Activated CD8-positive, alpha-beta memory T cell treated with anti-CD3 and anti-CD28 coated beads, Interleukin-2, amount 10 ng/mL, durations not matched to agents 7 days and 5 days (primary cell): ENCODE measurements at places on chromosomes 16 and 17. TPM values are rescaled to one million over a fixed set of nuclear protein-coding genes. Genes with fewer than 3 reads are reported as not detected.

The VMO1 gene
- 0.50 TPM for total RNA-seq

The SDR42E1 gene
- total RNA-seq: 8.9 TPM

DNA sequence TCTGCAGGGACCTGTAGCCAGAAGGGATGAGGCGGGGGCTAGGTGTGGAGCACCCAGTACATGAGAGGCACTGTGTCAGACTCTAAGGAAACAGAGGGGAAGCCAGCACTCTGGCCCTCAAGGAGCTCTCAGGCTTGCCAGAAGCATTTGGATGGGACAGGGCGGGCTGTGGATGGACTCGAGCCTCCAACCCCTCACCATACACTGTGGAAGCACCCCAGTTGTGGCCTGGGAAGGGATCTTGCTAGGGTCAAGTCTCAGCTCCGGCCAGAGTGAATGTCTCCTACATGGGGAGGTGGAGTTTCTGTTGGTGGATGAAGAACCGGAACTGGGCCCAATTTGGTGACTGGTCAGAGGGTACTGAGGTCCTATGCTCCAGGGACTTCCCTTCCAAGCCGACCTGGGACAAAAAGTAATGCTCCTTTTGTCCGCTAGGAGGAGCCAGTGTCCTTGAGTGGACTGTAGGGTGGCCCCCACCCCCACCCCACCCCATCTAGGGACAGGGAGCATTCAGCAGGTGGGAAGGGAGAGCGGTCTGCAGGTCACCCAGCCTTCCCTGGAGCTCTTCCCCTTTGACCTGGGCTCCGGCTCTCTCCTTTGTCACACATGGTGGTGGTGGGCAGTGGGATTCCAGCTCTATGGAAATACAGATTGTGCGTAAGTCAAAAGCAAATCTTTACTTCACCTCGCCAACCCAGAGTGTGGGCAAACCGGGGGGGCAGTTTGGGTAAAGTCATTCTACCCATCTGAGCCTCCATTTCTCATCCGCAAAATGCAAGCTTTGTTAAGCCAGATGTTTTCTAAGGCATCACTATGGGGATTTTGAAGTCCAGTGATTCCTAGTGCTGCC is 20.4 kb upstream of the PHB1 start:
- peak; percentile 64 for DNase-seq
- peaks cover 38% of the 10 kb centered on the region for H3K27me3 ChIP-seq
- H3K4me1 ChIP-seq: peaks cover 2% of the 10 kb centered on the region
- no peak overlapping the region for H3K4me3 ChIP-seq
- no peaks in the 10 kb centered on the region for H3K36me3 ChIP-seq

DNA sequence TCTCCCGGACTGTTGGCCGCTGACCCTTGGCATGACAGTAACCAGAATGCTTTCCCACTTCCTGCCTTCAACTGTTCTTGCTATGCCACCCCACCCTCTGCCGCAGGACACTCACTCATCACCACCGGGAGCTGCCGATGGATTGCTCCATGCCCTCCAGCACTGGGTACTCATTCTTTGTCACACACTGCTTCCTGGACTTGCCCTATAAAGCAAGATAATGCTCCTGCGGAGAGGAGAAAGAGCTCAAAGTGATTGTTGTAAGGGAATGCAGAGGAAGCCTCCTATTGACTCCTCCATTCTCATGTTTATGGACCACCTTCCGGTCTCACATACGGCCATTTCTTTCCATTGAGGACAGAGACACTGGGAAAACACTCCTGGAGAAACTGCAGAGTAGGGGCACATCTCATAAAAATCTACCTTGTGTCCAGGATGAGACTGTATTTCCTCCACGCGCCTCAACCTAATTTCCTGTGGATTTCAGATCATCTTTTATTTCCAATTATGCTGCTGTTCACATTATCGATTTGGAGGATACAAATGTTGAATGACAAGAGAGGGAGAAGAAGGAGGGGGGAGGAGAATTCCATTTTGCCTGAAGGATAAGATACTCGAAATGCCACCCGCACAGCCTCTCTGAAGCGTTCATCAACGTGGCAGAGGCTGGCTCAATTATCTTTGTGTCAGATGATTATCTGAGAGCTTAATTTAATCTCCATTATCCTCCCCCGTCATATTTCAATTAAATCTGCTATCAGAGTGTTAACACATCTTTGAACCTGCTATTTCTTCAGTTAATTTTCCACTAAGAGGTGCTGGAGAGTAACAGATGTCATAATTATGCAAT is 486.1 kb upstream of the SALL1 start:
- H3K36me3 ChIP-seq: no peaks in the 10 kb centered on the region
- no peak overlapping the region for H3K4me3 ChIP-seq
- no peak overlapping the region for H3K27ac ChIP-seq
- no peak for DNase-seq

DNA sequence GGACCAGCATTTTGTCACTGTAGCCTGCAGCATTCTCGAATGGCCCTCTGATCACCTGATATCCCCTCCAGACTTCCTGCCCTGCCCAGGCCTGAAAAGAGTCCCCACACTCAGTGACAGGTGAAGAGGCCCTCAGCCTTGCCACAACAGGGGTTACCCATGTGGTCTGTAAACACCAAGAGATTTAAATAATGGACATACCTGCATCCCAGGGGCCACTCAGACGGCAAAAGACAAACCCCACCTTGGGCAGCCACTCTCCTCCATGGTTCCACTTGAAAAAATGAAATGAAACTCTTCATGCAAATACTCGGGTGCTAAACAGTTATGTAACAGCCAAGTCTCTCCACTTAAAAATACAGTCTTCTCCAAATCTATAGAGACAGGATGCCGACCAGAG is 22.9 kb upstream of the PECAM1 start:
- H3K27me3 ChIP-seq: peaks cover 2% of the 10 kb centered on the region
- H3K27ac ChIP-seq: no peak overlapping the region
- no peak overlapping the region for H3K4me3 ChIP-seq

DNA sequence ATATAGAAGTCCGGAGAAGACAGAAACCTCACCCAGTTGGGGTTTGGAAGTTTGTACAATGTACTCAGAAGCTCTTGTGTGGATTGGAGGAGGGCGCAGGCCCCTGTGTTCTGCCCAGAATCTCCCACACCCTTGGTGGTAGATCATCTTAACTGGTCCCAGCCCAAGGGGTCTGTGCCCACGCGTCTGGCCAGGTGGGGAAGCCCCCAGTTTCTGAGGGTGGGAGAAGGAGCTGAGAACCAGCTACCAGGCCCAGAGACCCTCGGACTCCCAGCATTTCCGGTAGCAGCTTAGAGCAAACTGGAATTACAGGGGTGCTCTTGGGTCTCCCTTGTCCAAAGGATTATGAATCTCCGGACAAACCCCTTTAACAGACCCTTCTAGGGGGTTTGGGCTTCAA is 2.3 kb upstream of the PPP1R9B start:
- no peaks in the 10 kb centered on the region for H3K27me3 ChIP-seq
- no peak overlapping the region for H3K27ac ChIP-seq
- H3K4me3 ChIP-seq: no peak overlapping the region
- peaks cover 5% of the 10 kb centered on the region for H3K36me3 ChIP-seq

DNA sequence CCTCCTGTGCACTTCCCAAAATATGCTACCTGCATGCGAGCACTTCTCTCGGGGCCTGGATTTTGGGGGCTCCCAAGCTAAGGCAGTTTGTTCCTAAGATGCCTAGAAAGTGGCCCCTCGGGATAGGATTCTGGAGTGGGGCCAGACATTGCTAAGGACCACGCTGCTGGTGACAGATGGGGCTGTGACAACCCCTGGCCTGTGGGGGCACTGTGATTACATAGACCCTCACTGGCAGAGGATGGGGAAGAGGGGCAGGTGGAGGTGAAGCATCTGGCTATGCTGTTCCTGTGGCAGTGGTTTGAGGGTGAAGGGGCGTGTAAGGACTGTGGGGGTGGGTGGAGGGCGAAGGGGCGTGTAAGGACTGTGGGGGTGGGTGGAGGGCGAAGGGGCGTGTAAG is 128.4 kb downstream of the ENGASE start:
- H3K4me1 ChIP-seq: no peaks in the 10 kb centered on the region
- H3K27me3 ChIP-seq: peaks cover 4% of the 10 kb centered on the region
- DNase-seq: no peak
- no peak overlapping the region for H3K27ac ChIP-seq
- H3K36me3 ChIP-seq: no peaks in the 10 kb centered on the region
- no peak overlapping the region for H3K4me3 ChIP-seq

GRCh38 chr17:15966183-15966878 is 21.4 kb downstream of the ADORA2B start:
- peaks cover 4% of the 10 kb centered on the region for H3K4me1 ChIP-seq
- peaks cover 58% of the 10 kb centered on the region for H3K27me3 ChIP-seq
- H3K36me3 ChIP-seq: no peaks in the 10 kb centered on the region

GRCh38 chr16:35690413-35690812 is 2231.0 kb downstream of the TP53TG3F start:
- DNase-seq: no peak
- H3K27me3 ChIP-seq: no peaks in the 10 kb centered on the region
- H3K27ac ChIP-seq: no peak overlapping the region
- H3K4me1 ChIP-seq: no peaks in the 10 kb centered on the region
- H3K4me3 ChIP-seq: no peak overlapping the region
